ENCODE measurements at places on chromosomes 5 and 9. TPM values are rescaled to one million over a fixed set of nuclear protein-coding genes. Genes with fewer than 3 reads are reported as not detected.

Gene CCDC192
- not detected for total RNA-seq

Gene RAD50
- total RNA-seq = 145 TPM

Gene DUSP1
- total RNA-seq = 594 TPM

Gene IFNA2
- not detected for total RNA-seq

Gene LHX6
- 0.26 TPM for total RNA-seq

Gene GABRG2
- not detected for total RNA-seq

Gene SLC27A6
- 0.16 TPM for total RNA-seq

Gene FYB1
- 0.32 TPM for total RNA-seq

Gene LPAR1
- 0.47 TPM for total RNA-seq

Gene PGM5
- not detected for total RNA-seq

Gene TOPORS
- 16.7 TPM for total RNA-seq

Gene ARL10
- 1.3 TPM for total RNA-seq

Gene SLC46A2
- not detected for total RNA-seq

Gene PCDHA6
- total RNA-seq = 1.5 TPM

Gene CCDC180
- total RNA-seq = 5.1 TPM

Gene SPINK6
- 1.9 TPM for total RNA-seq

Gene SLC6A19
- not detected for total RNA-seq

Gene RNF180
- 7.4 TPM for total RNA-seq

Gene ALDH1B1
- 26.2 TPM for total RNA-seq

Gene SOX30
- total RNA-seq = not detected

Gene ISL1
- total RNA-seq = 1.2 TPM

Gene RETREG1
- total RNA-seq = 4.9 TPM

Gene TEK
- 0.91 TPM for total RNA-seq

Gene RUSC2
- 30.5 TPM for total RNA-seq

Gene SPACA9
- 4.4 TPM for total RNA-seq

Gene FBP2
- total RNA-seq = not detected

Data from MCF 10A (cell line).